ENCODE measurements at places on chromosomes 4 and X.
A peak's percentile ranks its signal among the peaks of the same experiment; 100 is the strongest.

DNA sequence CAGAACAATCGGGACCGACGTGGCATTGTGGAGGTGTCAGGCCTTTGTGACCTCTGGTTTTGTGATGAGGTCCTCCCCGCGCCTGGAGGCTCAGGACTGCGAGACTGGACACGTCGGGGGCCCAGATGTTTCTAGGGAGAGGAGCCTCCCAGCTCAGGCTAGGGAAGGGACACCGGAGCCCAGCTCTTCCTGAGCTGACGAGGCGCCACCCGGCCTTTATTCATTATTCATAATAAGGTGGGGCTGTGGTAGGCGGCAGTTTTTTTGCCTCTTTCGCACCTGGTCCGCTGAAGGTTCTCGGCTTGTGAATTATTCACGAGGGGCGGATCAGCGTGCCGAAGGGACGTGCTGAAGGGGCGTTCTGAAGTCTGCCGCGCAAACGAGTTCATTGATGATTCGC lies 2.3 kb upstream of the UBA1 start:
- DNase-seq, result peak; percentile 17

- no peak for DNase-seq
These were observed 7.2 kb downstream of the IL15 start for GRCh38 chr4:141643557-141643956.

- DNase-seq, result peak; percentile 5
These were observed 3.1 kb downstream of the CXXC4 start for GRCh38 chr4:104491481-104492182.

- no peak for DNase-seq
These were observed 57.7 kb upstream of the C4orf54 start for GRCh38 chr4:99715286-99715685.

GRCh38 chrX:150499240-150499639 lies 69.2 kb upstream of the MTM1 start:
- DNase-seq, result no peak

GRCh38 chr4:184215709-184216328 lies 1.9 kb downstream of the ENPP6 start:
- no peak for DNase-seq

GRCh38 chr4:77695774-77696173 lies 90.2 kb downstream of the CXCL13 start:
- DNase-seq, result no peak

DNA sequence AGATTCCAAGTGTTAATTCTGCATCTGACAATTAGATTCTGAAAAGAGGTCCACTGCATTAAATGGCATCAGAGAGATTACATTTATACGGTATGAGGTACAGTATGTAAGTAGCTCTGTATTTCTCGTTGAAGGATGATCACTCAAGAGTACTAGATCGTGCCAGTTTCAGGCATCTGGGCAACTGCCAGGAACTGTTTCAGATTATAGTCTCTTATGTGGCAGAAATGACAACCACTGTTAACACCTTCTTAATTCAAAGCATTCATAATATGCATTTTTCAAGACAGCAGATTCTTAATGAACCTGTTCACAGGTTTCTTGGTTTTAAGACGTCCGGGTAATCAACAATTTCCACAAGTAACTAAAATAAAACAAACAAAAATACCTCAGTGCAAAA lies 1.6 kb downstream of the ANKRD50 start:
- no peak for DNase-seq

- no peak for DNase-seq
These were observed 5.3 kb upstream of the SAP30 start for GRCh38 chr4:173365359-173365996.

DNA sequence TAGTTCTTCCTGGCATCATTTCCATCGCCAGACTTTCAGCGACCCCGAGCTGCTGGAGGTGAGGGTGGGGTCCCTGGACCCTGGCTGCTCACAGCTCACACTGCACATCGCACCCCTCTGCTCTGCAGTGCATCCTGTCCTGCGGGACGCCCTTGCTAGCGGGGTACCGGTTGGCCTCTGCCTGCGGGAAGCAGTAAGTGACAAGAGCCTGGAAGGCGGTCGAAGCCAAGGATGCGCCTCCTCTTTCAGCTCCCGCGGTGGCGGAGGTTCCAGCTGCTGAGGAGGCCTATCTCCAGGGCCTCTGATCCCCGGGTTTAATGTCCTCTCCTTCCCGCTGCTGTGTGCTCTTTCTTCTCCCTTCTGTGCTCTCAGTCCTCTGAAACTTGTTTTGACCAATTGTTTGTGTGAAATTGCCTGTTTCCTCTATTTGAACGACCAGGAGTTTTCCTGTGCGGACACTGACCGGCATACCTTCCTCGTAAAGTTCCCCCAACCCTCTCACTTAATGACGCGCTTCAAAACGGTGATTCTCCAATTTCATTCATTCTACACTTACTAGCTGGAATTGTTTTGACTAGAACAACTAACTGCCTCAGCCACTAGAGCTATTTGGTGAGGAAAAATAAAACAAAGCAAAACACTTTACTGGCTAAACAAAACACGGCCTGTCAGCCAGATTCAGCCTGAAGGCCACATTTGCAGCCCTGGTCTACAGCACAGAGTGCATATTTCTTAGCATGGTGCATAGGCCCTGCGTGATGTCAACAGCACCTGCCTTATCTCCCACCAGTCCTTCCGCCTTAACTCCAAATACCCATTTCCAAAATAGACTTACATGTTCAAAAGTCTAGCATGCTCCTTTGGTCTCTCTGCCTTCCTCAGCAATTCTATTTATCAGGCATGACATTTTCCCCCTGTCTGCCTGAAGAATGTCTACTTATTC lies 28.0 kb downstream of the MGAT4D start:
- no peak for DNase-seq

GRCh38 chrX:108485960-108486359 lies 46.3 kb downstream of the COL4A5 start:
- no peak for DNase-seq

DNA sequence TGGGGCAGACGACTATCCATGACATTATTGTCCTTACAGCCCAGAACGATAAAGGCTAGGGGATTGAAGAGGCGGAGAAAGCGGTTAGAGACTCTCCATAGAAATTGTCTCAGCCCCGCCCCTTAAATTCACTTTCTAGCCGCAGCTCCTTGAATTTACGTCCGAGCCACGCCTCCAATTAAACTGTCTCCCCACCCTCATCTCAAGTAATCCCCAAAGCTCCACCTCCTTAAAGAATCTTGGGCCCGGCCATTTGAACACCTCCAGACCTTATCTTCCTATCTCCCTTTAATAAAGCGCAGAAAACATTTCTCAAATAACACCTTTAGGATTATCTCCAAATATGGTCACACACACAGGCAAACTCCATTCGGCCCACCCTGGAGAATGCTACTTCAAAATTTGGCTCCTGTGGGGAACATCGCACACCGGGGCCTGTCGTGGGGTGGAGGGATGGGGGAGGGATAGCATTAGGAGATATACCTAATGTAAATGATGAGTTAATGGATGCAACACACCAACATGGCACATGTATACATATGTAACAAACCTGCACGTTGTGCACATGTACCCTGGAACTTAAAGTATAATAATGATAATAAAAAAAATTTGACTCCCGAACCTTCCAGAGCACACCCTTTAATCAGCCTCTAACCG lies 7.2 kb upstream of the MAGIX start:
- no peak for DNase-seq

- no peak for DNase-seq
These were observed 104.8 kb downstream of the ANK2 start for GRCh38 chr4:113154281-113154680.

- no peak for DNase-seq
These were observed 182.0 kb upstream of the NEIL3 start for GRCh38 chr4:177127658-177128057.

DNA sequence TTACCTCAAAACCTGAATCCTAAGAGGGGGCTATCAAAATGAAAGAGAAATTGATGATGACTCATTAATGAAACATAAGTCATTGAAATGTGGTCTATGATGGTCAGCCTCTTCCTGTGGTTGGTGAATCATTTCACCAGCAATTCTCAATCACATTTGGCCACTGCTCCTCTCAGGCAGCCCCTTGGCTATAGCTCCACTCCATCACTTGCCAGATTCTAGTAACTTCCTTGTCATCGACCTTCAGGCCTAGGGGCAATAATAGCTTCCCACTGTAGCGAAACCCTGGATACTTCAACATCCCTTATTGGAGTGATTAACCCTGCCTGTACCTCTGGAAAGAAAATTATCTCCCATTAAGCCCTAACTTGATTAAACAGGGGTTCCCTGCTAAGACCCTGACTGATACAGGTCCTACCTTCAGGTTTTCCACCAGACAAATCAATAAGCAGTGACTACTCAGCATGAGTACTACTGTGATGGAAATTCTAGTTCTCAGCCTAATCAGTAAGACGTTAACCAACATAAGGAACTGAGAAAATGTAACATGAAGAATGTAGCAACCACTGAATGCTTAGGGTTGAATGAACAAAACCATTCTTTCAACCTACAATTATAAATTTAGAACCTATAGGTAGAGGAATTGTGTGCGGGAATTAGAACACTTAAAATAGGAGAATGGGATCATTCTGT lies 30.4 kb downstream of the ADH7 start:
- DNase-seq, result no peak

DNA sequence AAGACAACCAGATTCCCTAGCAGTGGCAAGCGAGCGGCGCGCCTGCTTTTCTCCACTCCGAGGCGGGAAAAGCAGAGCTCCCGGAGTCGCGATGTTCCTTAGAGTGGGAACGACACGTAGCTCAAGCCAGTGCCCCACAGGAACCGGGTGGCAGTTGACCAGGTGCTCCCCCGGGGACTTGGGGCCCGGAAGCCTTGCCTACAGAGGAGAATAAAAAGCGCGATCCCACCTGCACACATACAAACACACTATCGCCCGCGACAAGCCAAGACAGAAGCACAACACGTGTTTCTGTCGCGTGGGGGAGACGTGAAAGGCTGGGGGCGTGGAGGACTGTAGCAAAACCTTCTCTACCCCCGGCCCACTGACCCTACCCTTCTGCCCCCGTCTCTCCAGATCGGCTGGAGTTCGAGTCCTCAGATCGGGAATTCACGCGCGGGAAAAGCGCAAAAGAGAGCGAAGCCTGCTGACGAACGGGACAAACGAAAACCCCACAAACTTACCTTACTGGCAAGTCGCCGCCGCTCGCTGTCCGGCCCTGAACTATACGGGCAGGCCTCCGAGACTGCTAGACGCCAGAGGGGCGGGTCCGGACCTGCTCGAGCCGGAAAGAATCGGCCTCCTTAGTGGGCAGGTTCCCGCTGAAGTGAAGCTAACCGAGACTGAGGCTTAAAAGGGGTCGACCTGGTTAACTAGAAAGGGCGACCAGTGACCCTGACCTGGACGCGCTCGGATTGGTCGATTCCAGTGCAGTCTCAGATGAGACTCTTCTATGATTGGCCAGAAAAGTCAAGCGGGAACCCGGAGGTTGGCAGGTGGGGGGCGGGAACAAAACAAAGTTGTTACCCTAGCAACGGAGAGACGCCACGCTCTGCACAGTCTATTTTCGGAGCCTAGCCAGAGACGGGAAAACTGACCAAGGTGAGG lies at the start of the genes DNAAF6 and NUP62CL:
Gene DNAAF6 (plus strand): TSS at position 842 of the 927 bp plus-strand sequence. CDS start 6,265 bp downstream, outside the sequence.
Gene NUP62CL (minus strand): TSS at position 664 of the 927 bp plus-strand sequence. CDS start 31,287 bp downstream, outside the sequence.
- peak; percentile 17 for DNase-seq

GRCh38 chr4:23476515-23477090 lies 413.2 kb downstream of the PPARGC1A start:
- DNase-seq, result no peak

- DNase-seq, result no peak
These were observed 115.2 kb upstream of the LNX1 start for GRCh38 chr4:53706422-53707032.

GRCh38 chr4:143384381-143384994 lies 47.8 kb downstream of the GAB1 start:
- no peak for DNase-seq

GRCh38 chrX:9370893-9371292 lies 94.0 kb upstream of the TBL1X start:
- DNase-seq, result no peak

- no peak for DNase-seq
These were observed 45.2 kb upstream of the ELF2 start for GRCh38 chr4:139222215-139222614.

DNA sequence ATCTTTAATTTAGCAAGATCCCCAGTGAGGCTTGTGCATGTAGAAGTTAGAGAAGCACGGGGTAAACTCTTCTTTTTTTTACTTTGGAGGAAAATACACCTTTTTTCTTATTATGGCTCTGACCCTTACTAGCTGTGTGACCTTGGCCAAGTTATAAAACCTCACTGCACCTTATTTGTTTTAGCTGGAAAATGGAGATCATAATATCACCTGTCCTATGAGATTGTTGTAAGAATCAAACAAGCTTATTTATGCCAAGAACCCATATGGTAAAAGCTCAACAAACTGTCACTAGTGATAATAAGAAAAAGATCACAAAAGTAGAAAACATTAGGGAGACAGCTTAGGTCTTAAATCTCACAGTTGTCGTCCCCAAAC lies 126.6 kb downstream of the PTTG2 start:
- no peak for DNase-seq

DNA sequence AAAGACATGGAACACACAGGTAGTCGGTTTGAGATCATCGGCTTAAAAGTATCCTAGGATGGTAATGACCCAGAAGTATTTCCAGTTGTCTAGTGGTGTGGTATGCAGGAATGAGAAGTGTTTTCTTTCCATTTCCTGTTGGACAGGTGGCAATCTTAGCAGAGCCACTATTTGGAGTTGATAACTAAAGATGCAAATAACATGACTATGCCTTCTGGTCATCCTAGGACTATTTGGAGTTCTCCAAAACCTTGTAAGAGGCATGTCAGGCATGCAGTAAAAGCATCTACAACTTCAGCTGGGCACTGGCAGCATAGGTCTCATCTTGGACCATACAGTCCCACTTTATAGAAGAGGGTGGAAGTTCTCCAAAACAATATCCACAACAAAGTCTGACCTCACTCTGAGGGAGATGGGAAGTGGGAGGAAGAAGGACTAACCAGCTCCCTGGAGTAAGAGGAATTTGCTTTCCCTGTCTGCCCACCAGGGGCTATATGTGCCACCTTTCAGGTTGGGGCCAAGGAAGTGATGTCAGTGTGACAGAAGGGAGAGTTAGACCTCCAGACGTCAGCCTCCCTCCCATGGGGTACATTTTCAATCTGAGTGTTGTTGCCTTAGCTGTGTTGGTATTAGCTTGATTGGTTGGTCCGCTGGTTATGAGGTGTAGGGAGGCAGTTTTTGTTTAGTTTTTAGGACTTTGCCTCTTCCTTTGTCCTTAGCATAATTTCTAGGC lies 101.2 kb upstream of the MYOZ2 start:
- no peak for DNase-seq

- DNase-seq, result no peak
These were observed 31.0 kb upstream of the TLR3 start for GRCh38 chr4:186037692-186038658.

DNA sequence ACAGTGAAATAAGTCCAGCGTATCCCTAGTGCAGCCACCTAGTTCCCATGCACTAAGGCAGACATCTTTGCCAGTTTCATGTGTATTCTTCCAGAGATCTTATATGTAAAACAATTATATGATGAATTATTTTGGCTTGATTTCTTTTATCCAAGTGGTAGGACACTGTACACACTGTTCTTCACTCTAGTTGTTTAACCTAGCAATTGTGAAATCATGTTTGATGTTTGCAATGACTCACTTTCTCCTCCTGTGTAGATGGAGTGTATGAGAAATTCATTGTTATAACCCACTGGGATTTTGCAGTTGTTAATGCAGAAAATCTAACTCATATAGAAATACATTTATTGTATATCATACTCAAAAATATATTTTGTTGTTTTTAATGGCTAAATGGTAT lies 17.5 kb upstream of the TBC1D1 start:
- DNase-seq, result no peak

GRCh38 chrX:2547736-2548135 lies 47.0 kb upstream of the DHRSX start:
- no peak for DNase-seq

- no peak for DNase-seq
These were observed 140.3 kb downstream of the FRYL start for GRCh38 chr4:48639807-48640206.
